ENCODE measurements at places on chromosomes 7 and 10.

- no peak for DNase-seq
Measured at GRCh38 chr7:157189405-157189804, 50.7 kb downstream of the UBE3C start.

DNA sequence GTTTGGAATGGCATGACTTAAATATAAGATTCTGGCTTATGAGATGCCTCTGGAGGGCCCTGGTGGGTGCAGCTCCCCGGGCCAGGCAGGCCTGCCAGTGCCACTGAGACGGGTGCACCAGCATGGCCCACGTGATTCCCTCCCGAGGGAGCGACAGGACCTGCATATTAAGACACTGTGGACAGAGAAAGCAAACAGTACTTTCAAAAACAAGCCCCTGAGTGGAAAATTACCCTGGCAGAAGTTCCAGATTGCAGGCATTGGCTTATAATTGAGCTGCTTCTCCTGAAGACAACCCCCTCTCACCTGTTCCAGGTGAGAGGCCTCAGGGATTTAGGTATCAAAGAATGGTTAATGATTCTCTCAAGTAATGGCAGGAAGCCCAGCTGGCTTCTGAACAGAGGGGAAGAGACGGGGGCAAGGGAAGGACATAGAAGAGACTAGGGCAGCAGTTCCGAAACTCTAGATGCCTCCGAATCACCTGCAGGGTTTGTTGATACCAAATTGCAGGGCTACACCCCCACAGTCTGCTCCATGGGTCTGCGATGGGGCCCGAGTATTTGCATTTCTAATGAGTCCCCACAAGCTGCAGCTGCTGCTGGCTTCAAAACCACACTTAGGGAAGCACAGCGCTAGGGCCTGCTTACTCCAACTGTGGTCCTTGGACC is 66.0 kb upstream of the DOCK1 start:
- no peak for DNase-seq

GRCh38 chr10:116891208-116891607 is 41.9 kb downstream of the ENO4 start:
- peak; percentile 51 for DNase-seq

DNA sequence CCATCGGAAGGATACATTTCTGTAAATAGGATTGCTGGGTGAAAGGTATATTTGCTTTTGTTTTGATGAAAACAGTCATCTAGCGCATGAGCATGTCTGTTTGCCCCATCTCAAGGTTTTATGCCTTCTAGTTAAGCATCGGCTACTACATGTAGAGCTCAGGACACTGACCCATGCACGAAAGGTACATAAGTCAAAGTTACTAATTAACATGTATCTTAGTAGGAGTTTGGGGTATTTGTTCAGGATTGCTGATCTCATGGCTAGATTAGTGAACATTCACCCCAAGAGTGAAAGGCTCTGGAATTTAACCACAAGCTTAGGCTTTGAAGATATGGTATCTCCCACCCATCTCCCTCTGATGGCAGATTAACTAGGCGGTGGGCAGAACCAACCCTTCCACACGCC is 91.5 kb downstream of the RBM20 start:
- no peak for DNase-seq

DNA sequence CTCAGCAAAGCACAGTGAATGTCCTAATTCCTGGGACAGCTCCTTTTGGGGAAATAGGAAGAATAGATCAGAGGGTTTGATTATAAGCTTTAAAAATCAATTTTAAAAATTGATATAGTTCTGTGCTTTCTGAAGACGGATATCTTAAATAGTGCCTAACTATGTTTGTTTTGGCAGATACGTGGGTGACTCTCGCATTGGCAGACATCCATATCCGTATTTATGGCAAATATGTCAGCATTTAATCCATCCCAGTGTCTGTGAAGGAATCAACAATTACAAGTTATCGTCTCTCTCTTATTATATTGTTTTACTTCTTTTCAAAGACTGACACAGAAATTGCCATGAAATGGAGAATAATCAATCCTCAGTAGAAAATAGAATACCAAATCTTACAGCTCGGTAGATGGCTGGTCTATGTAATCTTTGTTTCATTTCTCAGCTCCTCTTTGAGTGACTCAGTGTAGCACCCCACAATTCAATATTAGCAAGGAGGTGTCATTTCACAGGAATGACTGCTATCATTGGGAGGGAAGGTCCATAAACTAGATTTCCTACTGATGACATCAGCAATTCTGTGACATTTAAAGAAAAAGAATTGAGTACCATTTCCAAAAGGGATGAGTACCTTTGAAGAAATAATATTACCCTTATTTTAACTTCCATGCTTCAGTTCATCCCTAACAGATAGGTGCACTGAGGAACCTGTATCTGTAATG is 186.4 kb upstream of the NFE2L3 start:
- no peak for DNase-seq

DNA sequence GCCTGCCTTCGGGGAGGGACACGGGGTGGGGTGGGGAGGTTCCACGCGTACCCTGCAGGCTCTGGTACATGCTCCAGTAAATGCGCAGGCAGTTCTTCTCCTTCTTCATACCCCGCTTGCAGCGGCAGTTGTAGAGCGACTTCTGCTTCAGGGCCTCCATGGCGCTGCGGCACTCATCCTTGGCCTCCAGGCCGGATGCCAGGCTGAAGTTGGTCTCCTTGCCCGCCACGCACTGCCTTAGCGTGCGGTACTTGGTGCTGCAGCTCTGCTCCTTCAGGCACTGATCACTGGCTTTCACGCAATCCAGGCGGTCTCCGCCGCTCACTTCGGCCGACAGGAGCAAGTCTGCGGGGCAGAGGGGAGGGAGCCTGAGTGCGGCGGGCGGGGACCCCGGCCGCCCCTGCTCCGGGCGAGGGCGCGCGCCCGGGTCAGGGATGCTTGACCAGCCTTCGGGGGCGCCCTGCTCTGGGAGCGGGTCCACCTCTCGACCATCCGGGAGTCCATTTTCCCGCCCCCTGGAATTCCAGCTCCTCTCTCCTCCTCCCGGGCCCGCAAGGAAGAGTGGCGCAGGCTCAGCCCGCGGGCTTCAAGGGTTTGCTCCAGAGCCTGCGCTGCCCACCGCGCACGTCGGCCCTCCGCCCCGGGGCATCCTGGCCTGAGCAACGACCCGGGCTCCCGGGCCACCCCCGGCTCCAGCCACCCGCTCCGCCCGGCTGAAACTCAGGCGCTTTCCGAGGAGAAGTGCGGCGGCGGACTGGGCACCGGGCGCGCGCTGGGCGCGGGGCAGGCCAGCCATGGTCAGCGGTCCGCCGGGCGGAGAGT is 2.0 kb downstream of the GFRA1 start:
- DNase-seq: no peak

DNA sequence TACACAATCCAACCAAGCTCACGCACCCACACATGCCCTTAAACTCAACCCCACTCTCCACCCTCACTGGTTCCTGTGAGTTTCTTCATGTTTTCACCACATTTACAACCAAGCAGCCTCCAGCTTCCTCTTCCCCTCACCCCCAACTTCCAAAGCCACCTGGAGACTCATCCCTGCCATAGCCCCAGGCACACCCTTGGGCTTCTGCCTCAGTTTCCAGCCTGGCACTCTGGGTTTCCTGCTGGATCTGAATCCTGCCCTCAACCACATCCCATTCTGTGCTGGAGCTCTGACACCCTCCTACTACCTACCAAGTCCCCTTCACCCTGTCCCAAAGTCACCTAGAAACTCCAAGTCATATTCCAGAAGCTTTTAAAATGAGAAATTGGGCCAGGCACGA is 29.4 kb downstream of the CCDC3 start:
- no peak for DNase-seq

DNA sequence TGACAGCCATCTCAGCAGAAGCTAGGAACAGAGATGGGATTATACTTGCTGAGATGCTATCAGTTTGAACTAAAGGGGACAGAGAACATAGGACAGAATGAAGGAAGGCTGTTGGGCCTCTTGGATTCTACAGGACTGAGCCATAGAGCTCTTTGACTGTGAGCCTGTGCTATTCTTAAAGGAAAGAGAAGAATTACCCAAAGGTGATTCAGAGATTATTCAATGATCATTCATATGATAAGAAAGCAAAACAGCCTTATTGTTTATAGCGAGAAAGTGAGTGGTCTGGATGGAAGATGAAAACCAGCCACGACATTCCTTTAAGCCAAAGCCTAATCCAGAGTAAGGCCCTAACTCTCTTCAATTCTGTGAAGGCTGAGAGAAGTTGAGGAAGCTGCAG is 69.7 kb upstream of the NEUROD6 start:
- no peak for DNase-seq

DNA sequence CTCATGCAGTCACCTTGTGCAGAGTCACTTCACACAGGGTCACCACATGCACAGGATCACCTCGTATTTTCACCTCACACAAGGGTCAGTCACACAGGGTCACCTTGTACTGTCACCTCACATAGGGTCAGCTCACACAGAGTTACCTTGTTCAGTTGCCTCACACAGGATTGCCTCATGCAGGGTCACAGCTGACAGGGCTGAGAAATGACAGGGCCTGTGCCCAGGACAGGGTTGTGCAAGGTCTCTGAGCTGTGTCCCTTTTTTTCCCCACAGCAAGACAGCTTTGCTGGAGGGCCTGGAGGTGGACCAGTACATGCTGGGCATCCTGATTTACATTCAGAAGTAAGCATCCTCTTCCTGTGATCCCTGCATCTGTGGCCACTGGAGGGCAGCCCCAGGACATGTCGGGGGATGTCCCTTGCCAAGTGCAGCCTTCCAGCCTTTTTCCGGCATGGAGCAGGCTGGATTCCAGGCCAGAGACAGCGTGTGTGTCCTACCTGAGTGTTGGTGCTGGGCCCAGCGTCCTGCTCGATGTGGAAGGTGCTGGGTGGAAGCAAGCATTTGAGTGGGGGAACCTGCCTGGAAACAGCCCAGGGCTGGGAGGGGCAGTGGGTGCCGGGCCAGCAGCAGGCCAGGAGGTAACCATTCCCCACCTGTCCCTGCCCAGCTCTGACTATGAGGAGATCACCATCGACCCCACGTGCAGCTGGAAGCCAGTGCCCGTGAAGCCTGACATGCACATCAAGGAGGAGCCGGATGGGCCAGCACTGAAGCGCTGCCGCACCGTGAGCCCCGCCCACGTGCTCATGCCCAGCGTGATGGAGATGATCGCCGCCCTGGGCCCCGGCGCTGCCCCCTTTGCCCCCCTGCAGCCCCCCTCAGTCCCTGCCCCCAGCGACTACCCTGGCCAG is 16.3 kb downstream of the ZMIZ2 start:
- no peak for DNase-seq

DNA sequence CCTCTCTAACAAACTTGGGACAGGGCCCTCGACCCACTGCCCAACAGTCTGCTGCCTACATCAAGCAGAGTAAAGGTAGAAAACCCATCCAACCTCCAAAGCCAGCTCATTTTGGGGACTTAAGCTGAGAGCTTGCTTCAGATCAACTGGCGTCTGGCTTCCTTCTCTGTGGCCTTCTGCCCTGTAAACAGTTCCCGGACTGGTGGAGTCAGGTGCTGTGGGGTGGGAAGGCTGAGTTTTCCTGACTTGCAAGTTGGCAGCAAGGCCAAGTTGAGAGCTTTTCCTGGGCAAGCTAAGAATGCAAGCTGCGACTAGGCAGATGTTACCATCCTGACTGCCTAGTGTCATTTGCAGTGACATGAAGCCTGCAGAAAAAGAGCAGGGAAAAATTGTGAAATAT is 3.7 kb downstream of the GALNT17 start:
- DNase-seq: no peak

DNA sequence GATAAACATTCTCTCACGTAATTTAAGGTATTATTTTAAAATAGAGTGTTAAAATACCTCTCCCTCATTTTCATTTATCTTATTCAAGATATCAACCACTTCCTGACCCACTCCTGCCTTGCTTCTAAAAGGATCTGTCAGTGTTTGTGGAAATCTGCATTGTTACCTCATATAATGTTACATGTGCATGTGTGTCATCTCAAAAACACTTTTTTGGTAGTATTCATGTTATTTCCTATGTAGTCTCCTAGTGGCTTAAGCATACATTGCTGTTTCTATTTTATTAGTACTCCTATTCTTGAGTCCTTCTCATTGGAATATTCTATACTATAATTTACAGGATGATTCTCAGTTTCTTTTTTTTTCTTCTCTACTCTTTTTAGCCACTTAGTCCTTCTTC is 1360.7 kb upstream of the CELF2 start:
- DNase-seq: no peak

DNA sequence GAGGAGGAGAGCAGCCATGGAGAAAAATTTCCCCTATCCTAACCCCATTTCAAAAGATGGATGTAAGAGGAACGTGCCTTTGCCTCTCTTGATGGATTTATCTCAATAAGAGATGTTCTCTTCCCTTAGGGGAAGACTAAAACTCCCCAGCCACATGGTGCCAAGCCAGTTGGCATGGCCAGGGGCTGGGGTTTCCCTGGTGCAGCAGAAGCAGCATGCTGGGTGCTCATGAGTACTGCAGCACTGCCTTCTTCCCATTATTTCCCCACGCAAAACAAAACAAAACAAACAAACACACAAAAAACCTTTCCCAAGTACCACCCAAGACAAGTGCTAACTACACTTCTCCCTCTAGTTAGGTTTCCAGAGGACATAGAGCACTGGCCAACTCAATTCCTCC is 97.2 kb downstream of the DOCK4 start:
- no peak for DNase-seq

DNA sequence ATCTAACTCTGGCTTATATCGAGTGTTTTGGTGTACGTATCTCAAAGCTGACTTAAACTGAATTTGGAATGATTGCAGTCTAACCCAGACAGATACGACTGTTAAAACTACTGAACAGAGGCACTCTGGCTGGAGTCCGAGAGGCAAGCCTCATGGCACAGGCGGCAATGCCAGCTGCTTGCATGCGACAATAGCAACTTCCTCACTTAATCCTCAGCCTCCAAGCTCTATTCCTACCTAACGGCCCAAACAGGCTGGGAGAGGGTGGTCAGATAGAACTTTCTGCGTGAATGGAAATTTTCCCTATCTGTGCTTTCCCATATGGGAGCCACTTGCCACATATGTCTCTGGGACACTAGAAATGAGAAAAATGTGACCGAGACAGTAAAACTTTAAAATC is 292.0 kb upstream of the KLF6 start:
- DNase-seq: no peak

- DNase-seq: no peak
Measured at GRCh38 chr10:10326116-10326515, 691.6 kb upstream of the CELF2 start.

DNA sequence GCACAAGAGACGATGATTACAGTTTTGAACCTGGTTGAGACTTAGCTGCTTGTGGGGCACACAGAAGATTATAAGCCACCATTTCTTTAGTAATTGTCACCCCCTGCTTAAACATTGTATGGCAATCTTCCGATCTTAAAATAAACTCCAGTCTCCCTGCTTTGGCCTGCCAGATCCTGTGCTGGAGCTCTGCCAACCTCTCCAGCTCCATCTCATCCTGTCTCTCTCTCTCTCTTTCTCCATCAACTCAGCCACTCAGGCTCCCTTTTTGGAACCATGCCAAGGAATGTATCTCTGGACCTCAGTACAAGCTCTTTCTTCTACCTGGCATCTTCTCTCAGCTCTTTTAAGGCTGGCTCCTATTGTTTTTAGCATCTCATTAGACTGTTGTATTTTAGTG is 1053.2 kb downstream of the REEP3 start:
- DNase-seq: peak; percentile 54
